Stimulated activated CD8-positive, alpha-beta memory T cell treated with anti-CD3 and anti-CD28 coated beads, Interleukin-7, amount 100 ng/mL, for 1 hour (primary cell): ENCODE measurements at places on chromosomes 6 and 20.

- no peak for DNase-seq
Measured at GRCh38 chr6:157864185-157864761, 41.2 kb downstream of the SNX9 start.

- DNase-seq = no peak
Measured at GRCh38 chr6:117494694-117495318, 12.3 kb downstream of the DCBLD1 start.

GRCh38 chr6:157346373-157346772 lies 23.1 kb upstream of the TMEM242 start:
- DNase-seq = no peak

- no peak for DNase-seq
Measured at GRCh38 chr6:1316489-1316971, 4.6 kb downstream of the FOXQ1 start.

- no peak for DNase-seq
Measured at GRCh38 chr6:31466466-31466865, 31.5 kb upstream of the MICB start.

- DNase-seq = no peak
Measured at GRCh38 chr6:36378936-36379335, 8.5 kb downstream of the ETV7 start.

DNA sequence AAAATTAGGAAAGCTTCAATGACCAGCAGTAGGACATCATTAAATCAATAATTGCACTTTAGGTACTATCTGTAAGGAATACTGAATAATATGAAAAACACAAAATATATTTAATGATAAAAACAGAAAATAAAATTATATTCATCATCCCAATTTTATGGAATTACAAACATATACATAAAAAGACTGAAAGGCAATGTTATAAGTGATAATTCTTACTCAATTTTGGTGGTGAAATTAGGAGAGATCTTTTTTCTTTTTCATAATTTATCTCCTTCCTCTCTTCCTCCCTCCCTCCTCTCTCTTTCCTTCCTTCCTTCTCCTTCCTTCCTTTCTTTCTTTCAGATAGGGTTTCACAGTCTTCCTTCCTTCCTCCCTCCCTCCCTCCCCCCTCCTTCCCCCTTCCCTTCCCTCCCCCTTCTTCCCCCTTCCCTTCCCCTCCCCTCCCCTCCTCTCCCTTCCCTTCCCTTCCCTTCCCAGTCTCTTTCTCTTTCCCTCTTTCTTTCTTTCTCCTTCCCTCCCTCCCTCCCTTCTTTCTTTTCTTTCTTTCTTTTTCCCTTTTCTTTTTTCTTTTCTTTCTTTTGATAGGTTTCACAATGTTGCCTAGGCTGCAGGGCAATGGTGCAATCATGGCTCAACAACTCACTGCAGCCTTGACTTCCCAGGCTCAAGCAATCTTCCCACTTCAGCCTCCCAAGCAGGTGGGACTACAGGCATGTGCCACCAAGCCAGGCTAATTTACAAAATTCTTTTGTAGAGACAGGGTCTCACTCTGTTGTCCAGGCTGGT lies 36.8 kb downstream of the RSPH3 start:
- DNase-seq = no peak

DNA sequence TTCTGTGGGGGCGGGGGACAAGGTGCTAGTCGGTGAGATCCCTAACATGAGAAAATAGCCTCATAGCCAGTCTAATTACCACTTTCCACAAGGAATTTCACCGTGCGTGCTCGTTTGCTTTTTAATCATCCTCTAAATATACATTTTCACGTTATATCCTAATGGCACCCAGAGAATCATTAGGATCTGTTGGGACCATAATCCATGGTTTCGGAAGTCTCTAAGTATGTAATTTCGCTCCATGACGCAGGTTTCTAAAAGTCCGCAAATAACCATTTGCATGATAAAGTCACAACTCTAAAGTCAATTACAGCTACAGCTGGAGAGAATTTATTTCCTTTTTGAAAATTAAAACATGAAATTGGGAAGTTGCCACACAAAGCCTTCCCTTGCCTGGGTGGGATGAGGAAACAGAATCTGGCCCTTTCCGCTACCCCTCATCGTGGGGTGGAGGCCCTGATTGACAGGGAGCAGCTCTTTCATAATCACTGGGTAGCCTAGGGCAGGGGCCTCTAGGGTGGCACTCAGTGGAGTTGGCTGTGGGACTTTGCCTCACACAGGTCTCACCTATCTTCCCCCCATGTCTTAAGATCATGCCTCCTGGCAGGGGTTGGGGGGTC lies 81.9 kb downstream of the LRFN2 start:
- DNase-seq = no peak

DNA sequence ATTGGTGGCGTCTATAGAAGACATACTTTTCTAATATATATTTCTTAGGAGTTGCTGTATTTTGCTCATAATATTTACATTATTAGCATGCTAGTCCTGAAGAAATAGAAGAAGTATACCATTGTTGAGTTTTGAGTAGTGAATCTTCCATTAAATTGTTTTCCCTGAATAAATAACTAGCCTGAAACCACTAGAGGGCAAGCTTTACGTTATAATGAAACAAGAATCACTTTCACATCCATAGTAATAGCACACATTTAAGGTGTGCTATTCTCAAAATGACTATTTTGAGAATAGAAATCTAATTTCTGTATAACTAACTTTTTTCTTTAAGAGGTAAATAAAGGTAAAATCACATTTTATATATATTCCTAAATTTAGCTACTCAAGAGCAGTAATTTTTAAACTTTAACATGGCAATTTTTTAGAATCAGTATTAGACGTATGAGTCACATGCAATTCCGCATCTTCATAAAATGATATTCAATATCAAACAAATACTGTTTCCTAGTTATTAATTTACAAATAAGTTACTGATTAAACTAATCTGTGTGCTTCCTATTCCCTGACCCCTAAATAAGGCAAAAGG lies 213.2 kb upstream of the MANEA start:
- DNase-seq = no peak

DNA sequence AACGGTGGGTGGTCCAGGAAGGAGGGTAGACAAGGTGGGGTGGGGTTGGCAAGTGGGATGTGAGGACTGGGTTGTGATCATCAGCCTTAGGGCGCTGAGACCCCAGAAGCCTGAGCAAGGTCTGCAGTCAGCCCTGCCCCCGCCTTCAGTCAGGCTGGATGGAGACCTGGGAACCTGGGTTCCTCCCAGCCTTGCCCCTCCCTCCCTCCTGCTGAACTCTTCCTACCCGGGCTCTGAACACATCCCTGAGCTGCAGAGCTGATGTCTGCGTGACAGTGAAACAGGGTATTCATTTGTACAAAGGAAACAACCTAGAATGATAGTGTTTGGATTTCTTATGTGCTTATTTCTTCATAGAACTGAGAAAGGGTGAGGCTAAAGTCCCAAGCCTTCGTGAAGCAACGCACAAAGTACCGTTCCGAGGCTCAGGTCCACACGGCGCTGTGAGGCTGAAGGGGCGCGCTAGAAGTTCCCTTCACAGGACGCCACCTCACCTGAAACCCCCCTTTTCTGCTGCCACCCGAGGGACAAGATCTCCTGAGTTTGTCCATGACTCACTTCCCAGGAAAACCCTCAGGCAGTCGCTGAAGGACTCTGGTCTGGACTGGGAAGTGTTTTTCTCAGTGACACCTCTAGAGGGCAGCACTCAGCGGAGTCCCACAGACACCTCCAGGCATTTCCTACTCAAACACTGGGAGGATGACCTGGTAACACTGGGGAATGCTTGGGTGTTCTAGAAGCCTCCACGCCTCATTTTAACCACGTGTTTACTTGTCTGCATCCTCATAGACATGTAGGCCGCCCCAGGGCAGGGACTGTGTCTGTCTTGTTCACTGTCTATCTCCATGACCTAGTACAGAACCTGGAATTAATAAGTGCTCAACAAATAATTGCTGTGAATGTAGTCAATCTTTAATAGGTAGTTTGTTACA lies 1.2 kb downstream of the GSTA5 start:
- no peak for DNase-seq

DNA sequence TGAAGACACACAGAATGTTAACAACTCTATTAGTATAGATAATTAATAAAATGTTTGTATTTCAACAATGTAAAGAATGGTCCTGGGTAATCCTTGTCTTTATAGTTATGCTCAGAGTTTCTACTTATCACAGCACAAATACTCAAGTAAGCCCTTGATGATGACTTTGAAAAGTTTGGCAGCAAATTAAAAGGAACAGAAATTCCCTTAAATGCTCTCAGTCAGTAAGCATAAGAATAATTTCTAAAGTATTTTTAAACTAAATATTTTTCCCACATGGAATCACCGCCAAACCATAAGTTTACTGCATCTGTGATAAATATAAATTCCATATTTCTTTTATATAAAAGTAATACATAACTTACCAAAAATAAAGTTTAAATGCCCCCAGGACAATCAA lies 96.1 kb downstream of the COL12A1 start:
- no peak for DNase-seq

- DNase-seq = no peak
Measured at GRCh38 chr20:46930640-46931339, 36.1 kb downstream of the EYA2 start.

GRCh38 chr6:55694148-55694547 lies 115.2 kb upstream of the HMGCLL1 start:
- DNase-seq = no peak

DNA sequence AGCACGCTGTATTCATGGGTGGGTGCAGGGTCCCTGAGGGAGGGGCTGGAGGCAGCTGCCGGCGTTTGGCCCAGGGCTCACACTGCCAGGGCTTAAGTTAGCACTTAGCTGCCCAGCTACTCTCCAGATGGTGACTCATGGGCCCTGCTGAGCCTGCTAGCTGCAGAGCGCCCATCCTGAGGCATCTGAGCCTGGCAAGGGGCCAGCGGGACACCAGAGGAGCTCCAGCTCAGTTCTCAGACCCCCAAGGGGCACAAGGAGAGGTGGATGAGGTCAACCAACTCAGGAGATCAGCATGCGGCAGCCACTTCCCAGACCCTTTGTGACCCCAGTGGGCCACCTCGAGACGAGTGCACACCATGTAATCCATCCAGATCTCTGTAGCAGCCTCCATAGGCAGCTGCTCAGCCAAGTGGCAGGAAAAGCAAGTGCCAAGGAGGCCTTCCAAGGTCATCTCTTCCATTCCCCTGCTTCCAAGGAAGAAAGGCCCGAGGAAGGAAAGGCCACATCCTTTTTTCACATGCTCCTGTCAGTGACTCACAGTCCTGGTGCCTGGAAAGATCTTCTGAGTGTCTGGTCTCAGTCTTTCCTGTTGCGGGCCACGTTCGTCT lies 35.3 kb downstream of the FOXP4 start:
- no peak for DNase-seq

- DNase-seq = no peak
Measured at GRCh38 chr20:24694157-24694726, 224.8 kb downstream of the SYNDIG1 start.

DNA sequence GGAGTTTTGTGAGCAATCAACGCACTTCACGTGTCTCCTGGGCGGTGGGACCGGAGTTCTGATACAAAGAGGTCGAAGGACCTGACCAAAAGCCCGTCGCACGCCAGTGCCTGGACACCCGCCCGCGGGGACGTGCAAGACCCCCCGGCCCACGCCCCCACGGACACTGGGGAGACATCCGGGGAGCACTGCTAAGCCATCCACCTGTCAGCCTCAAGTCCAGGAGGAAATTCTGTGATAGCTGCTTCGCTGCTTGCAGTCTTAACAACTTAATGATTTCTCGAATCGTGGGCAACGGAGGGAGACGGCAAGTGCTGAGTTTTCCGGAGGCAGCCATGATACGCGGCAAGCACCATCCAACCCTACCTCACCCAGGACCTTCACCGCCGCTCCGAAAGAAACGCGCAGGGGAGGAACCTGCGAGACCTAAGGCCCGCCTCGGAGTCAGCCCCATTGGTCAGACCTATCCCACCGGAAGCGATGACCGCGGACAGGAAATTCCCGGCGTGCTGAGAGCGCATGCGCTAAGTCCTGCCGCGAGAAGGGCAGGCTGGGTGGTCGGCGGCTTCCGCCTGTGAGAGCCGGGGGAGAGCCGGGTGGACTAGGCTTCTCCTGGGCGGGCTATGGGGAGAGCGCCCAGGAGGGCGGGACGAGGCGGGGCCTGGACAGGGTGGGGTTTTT lies at the start of gene TFB1M:
TFB1M (minus strand) TSS at position 393 of the 681 bp plus-strand sequence; CDS start at position 337, 56 bp downstream.
- peak; percentile 95 for DNase-seq

DNA sequence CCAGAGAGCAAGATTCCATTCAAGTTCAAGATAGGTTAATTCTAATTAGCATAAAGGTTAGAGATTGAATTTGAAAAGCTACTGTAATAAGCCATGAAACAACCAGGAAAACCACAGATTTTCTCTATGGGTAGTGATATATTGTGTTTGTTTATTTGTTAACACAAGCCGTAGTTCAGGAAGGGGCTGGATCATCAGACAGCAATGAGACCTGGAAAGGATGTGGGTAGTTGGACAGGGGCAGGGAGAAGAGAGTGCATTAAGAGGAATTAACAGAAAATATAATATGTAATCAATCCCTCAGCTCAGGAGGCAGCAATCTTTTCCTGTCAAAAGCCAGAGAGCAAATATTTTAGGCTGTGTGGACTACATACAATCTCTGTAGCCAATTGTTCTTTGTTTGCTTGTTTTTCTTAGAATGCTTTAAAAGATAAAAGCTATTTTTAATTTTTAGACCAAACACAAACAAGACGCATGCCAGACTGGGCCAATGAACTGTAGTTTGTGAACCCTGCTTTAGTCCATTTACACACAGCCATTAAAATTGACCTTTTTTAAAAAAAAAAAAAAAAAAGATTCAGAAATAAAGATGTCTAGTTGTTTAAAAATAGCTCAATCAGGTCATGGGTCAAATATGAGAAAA lies 398.7 kb upstream of the MARCKS start:
- DNase-seq = no peak

- no peak for DNase-seq
Measured at GRCh38 chr6:129586815-129587214, 123.2 kb downstream of the ARHGAP18 start.

DNA sequence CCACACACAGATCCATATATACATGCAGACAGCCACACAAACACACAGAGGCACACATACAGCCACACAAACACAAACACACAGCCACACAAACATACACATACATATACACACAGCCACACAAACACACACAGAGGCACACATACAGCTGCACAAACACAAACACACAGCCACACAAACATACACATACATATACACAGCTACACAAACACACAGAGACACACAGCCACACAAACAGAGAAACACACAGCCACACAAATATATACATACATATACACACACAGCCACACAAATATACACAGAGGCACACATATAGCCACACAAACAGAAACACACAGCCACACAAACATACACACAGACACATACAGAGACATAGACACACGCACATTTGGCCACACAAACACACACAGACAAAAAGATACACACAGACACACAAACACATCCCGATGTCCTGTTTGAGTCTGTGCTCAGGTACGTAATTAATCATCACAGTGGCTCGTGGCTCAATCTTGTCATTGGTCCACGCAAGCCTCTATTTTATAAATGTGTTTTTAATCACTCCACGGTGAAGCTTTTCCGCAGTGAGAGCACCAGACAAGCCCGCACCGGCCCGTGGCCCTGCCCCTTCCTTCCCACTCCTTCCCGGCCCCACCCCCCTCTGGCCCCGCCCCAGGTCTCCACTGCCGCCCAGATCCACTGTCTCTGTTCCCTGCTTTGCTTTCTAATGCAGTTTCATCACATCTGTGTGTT lies 135.3 kb downstream of the CDH4 start:
- DNase-seq = no peak

GRCh38 chr20:50271176-50271575 lies 80.5 kb downstream of the CEBPB start:
- DNase-seq = no peak

GRCh38 chr6:2973676-2974075 lies 2.3 kb upstream of the SERPINB6 start:
- no peak for DNase-seq

- DNase-seq = no peak
Measured at GRCh38 chr6:125415913-125416312, 114.1 kb upstream of the HDDC2 start.

- DNase-seq = no peak
Measured at GRCh38 chr6:18445228-18445627, 58.1 kb downstream of the RNF144B start.
